ENCODE measurements at places on chromosomes 5 and 9. TPM values are rescaled to one million over a fixed set of nuclear protein-coding genes. Genes with fewer than 3 reads are reported as not detected.

ANAPC2 gene
- total RNA-seq = 45.3 TPM

ADAMTS2 gene
- total RNA-seq = 0.33 TPM

LHX3 gene
- not detected for total RNA-seq

PTGR1 gene
- 62.0 TPM for total RNA-seq

CCIN gene
- total RNA-seq = not detected

PROB1 gene
- 0.38 TPM for total RNA-seq

TSLP gene
- 1.0 TPM for total RNA-seq

IDNK gene
- total RNA-seq = 2.3 TPM

CNTLN gene
- 4.2 TPM for total RNA-seq

CAVIN4 gene
- 0.33 TPM for total RNA-seq

SPATA9 gene
- total RNA-seq = not detected

PLEKHG4B gene
- total RNA-seq = 1.8 TPM

TAF11L2 gene
- total RNA-seq = not detected

ATP10B gene
- total RNA-seq = not detected

ARL14EPL gene
- not detected for total RNA-seq

FRMPD1 gene
- not detected for total RNA-seq

CHSY3 gene
- total RNA-seq = 1.7 TPM

CD72 gene
- total RNA-seq = 1.7 TPM

S1PR3 gene
- 6.0 TPM for total RNA-seq

IFNB1 gene
- total RNA-seq = not detected

DNM1 gene
- total RNA-seq = 0.67 TPM

ADAMTS16 gene
- not detected for total RNA-seq

SIT1 gene
- not detected for total RNA-seq
